ENCODE measurements at places on chromosomes 12 and 14.
A peak's percentile ranks its signal among the peaks of the same experiment; 100 is the strongest.

GRCh38 chr12:87982208-87982607 lies 47.0 kb downstream of the C12orf50 start:
- no peak for DNase-seq

DNA sequence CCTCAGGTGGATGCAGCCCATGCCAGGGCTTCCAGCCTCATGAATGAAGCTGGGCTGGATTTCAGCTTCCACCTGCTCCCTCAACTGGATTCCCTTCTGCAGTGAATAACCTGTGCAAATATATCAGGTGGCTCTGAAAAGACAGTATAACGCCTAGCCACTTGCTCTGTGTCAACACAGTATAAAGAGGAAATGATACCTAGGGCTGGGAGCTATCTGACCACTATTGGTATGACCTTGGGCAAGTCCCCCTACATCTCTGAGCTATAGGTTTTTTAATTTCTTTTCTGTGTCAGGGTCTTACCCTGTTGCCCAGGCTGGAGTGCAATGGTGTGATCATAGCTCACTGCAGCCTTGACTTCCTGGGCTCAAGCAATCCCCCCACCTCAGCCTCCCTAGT lies 19.8 kb downstream of the ISM2 start:
- no peak for DNase-seq

- no peak for DNase-seq
Observed at GRCh38 chr12:96378319-96378718, 21.9 kb downstream of the CDK17 start.

DNA sequence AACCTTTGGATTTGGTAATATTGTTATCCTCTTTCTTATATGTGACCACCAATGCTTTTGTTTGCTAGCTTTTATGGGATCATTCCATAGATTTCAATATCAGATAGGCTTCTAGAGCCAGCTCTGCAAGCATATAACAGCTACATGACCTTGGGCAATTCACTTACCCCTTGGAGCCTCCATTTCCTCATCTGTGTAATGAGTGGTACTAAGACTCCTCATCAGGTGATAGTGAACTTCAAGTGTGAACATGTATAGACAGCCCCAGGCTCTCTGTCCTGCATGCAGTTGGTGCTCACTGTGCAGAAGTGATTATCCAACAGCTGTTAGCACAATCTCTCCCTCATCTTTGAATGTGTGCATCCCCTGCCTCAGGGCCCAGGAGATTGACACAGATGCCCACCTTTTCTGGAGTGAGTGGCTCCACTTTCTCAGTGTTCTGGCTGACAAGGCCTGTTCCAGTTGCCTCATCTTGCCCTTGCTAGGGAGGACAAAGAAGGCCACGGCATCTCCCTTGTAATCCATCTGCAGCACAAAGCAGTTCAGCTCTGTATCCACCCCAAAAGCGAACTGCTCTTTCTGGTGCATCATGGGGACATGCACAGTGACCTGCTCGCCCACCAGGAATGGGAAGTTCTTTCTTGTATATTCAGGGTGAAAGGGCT lies 9.2 kb downstream of the SERPINA9 start:
- no peak for DNase-seq

DNA sequence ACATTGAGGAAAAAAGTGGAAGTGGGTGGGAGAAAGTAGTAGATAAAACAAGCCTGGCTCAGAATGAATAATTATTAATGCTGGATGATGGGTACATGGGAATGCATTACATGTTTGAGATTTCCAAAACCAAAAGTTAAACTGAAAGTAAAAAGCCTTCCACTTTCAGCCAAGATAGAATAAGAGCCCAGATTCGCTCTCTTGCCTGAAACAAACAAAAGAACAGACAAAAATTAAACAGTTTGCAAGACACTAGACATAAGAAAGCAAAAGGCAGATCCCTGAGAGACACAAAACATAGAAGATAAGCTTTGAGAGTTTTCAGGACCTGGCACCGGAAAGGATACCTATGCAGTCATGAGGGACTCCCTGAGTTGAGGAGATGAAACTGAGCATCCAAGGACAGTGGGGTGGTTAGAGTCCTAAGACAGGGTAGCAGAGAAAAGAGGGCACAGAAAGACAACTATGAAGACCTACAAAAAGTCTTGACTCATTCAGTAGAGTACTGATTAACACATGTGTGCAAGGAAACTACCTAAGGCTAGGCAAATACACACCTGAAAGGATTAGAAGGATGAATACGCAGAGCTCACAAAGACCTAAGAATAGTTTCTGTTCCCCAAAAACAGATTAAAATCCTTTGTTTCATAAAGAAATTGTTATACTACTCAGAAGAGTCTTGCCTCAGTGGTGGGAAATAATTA lies 54.1 kb downstream of the CEP83 start:
- no peak for DNase-seq

- DNase-seq = peak; percentile 30
Observed at GRCh38 chr12:130826151-130826801, 12.8 kb downstream of the STX2 start.

GRCh38 chr12:37546901-37547475 lies 769.6 kb upstream of the ALG10B start:
- no peak for DNase-seq

DNA sequence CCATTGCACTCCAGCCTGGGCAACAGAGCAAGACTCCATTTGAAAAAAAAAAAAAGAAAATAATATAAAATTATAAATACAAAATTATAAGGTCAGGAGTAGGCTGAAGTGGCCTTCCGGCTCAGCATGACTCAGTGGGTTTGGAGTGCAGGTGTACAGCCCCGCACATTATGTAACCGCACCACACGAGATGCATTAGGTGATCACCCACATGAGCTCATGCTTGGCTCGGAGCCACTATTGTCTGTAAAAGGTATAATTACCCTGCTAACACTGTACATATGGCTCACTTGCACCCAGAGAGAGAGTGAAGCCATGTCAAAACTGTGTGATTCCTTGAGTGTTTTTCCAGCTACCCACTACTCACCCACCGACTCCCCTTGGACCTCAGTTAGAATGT lies 557.0 kb downstream of the SLC6A15 start:
- no peak for DNase-seq

- no peak for DNase-seq
Observed at GRCh38 chr12:4006743-4007142, 133.5 kb upstream of the PARP11 start.

GRCh38 chr12:75042125-75042524 lies 167.5 kb downstream of the KCNC2 start:
- DNase-seq = no peak

DNA sequence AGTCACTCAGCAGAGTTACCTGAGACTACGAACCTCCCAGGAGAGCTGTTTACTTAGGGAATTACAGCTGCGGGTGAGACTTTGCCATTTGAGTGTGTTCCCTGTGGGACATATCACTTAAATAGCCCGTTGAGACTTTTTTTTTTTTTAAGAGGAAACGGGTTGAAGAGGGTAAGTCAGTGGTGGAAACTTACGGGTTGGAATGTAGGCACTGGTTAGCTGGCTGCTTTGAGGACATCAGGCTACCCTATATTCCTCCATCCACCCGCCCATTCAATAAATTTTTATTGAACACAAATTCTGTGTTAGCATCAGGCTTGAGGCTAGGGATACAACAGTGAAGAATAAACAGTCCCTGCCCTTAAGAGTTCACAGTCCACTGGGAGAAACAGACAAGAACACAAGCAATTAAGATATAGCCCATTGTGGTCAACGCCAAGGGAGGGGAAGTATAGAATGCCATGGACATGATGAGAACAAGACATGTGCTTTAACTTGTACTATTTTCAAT lies 88.1 kb upstream of the CPSF6 start:
- no peak for DNase-seq

DNA sequence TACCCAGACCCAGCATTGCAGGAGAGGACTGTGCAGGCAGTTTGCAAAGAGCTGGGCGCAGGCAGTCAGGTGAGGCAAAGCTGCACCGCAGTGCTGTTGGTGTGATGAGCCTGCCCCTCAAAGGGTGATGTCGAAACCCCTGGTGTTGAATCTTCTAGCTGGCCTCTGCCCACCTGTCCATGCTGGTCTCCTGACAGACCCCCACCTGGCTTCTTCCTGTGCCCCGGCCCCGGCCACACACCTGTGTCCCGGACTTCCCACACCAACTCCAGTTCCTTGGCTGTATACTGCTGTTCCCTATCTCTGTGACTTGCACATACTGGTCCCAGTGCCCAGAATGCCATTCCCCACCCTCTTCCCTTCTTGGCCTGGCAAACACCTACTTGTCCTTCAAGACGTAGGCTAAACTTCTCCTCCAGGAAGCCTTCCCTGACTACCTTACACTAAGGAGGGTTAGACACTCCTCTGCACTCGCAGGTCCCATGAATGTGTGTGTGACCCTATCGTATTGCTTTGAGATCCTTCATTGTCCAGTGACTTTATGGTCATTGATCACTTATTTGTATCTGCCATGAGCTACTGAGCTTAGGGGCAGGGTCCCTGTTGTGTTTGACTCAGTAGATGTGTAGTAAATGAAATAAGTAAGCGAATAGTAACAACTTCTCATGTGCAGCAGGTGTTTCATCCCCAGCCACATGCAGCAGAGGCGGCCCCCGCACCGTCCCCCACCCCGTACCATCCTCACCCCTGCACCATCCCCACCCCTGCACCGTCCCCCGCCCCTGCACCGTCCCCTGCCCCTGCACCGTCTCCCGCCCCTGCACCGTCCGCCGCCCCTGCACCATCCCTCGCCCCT lies 37.4 kb downstream of the ESRRB start:
- no peak for DNase-seq

GRCh38 chr14:67918838-67919237 lies 99.3 kb downstream of the RAD51B start:
- no peak for DNase-seq

GRCh38 chr14:67577181-67577808 lies 22.8 kb downstream of the PIGH start:
- no peak for DNase-seq

DNA sequence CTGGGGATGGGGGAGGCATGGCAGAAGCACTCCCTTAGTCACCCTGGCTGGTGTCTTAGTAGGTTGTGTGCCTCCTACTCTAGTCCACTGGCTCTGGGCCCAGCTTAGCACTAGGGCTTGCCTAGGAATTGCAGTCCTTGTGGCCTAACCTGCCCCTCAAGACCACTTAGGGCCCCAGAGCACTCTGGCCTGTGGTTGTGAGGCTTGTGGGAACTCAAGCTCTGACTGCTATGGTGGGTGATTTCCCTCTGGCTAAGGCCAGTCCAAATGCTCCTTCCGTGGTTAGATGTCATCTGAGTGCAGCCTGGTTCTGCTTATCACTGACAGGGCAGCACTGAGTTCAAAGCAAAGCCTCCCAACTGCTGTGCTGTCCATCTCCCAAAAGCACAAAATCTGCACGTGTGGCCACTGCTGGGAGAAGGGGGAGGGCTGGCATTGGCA lies 20.2 kb downstream of the FGD4 start:
- DNase-seq = no peak

GRCh38 chr12:49068879-49069506 lies 786 bp downstream of the RHEBL1 start:
- DNase-seq = no peak

DNA sequence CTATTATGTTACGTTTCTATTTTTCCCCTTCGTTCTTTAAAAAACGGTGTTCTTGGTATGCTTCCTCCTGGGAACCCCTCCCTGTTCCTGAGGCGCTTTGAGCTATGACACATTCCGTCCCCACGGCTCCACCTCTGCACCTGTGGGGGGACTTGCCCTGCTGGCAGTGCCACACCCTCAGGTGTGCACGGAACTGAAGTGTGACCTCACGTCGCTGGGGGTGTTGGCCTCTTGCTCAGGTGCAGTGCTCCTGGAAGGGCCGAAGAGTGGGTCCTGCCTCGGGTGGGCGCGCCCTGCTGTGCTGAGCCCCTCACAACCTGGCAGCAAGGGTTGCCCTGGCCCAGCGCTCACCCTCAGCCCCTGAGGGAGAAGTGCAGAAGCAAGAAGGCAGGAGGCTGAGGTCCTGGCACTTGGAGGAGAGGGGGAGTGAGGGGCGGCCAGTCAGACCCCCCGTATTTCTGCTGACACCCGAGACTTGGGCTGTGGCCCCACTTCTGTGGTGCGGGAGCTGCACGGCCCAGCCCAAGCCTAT lies 4.9 kb downstream of the AMN start:
- no peak for DNase-seq

DNA sequence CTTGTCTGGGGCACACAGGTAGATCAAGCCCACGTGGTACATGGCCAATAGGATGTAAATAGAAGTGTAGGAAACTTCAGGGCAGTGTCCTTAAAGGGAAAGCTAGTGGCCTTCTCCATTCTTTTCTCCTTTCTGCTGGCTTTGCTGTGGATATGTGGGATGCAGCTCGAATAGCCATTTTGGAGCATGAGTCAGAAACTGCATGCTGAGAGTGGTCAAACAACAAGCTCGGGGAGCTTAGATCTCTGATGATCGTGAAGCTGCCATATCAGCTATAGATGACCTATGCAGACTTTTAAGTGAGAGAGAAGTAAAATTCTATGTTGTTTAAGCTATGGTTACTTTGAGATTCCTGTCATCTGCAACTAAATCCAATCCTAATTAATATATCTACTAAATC lies 241.3 kb upstream of the DAAM1 start:
- DNase-seq = no peak

DNA sequence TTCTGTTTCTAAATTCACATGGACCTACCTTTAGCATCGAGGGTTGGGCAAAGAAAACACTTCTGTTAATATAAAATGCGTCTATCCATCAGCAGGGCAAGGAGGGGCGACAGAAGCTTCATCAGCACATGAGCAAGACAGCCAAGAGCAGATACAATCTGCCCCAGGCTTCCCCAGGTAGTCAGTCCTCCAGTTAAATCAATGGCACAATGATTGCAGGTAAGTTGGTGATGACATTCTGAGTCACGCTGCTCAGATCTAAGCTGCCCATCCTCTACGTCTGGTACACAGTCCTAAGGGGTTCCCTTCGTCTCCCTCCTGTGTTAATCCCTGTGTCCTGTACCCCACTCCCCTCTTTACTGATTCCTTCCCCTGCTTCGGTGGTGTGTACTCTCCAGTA lies 38.8 kb downstream of the MAP3K9 start:
- DNase-seq = no peak

- DNase-seq = no peak
Observed at GRCh38 chr14:80455031-80455430, 243.7 kb upstream of the DIO2 start.

GRCh38 chr12:72201457-72201856 lies 70.7 kb upstream of the TRHDE start:
- no peak for DNase-seq

- DNase-seq = no peak
Observed at GRCh38 chr12:39275846-39276245, 167.1 kb downstream of the KIF21A start.
